Activated CD8-positive, alpha-beta memory T cell treated with anti-CD3 and anti-CD28 coated beads, Interleukin-2, amount 10 ng/mL, durations not matched to agents 7 days and 5 days (primary cell): ENCODE measurements at places on chromosomes 5 and 9. TPM values are rescaled to one million over a fixed set of nuclear protein-coding genes. Genes with fewer than 3 reads are reported as not detected.

The LHFPL2 gene
- not detected for total RNA-seq

The CCDC127 gene
- total RNA-seq, result 4.8 TPM

The LHX3 gene
- total RNA-seq, result not detected

The NEUROG1 gene
- not detected for total RNA-seq

The EXD3 gene
- total RNA-seq, result 9.2 TPM

The PCDHGA12 gene
- total RNA-seq, result not detected

The IFNB1 gene
- total RNA-seq, result 1.2 TPM

The OR1Q1 gene
- total RNA-seq, result 0.40 TPM

The URM1 gene
- total RNA-seq, result 61.4 TPM

The MRPL36 gene
- 62.0 TPM for total RNA-seq
